ENCODE measurements at places on chromosomes 11 and 22.

GRCh38 chr22:20509344-20510047, 2.1 kb downstream of the MED15 start:
- peak; percentile 54 for DNase-seq

DNA sequence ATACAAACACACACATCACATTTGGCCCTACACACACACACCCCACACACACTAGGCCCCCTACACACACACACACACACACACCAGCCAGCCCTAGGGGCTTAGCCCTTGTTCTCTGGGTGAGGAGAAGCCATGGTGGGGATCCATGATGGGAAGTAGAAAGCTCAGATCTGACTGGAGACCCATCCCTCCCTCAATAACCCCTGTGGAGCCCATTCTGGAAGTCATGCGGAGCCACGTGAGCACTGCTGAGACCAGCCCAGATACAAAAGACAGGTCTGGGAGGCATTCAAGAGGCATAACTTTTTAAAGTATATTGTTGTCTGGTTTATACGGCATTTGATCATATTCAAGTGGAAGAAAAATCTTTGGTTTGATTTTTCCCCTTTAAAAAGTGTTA, 448.5 kb downstream of the SOX6 start:
- DNase-seq: no peak

GRCh38 chr11:79018371-79018849, 422.4 kb downstream of the TENM4 start:
- DNase-seq: peak; percentile 69

- DNase-seq: no peak
Observed at GRCh38 chr11:112889446-112889845, 71.8 kb upstream of the NCAM1 start.

DNA sequence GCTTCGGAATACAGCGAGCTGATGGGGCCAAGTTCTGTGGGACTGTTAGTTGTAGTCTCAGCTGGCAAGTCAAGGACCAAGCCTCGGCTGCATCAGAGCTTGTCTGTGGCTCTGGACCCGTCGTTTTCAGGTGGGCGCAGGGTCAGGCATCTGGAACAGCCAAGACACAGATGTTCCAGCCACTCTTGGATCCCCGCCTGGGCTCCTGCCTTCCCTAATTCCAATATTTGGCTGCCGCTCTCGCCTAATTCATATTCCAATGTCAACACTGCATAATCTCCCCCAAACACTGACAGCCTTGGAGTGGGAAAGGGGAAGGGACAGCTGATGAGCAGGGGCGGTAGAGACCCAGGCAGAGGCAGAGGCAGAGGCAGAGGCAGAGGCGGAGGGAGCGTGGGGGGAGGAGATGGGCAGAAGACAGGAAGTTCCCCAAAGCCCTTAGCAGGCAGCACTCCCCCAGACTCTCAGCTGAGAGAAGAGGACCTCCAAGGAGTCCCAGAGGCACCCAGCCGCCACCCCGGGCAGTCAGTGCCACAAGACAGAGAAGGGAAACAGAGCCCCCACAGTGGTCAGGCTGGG, 49.6 kb upstream of the SLC35C1 start:
- no peak for DNase-seq

DNA sequence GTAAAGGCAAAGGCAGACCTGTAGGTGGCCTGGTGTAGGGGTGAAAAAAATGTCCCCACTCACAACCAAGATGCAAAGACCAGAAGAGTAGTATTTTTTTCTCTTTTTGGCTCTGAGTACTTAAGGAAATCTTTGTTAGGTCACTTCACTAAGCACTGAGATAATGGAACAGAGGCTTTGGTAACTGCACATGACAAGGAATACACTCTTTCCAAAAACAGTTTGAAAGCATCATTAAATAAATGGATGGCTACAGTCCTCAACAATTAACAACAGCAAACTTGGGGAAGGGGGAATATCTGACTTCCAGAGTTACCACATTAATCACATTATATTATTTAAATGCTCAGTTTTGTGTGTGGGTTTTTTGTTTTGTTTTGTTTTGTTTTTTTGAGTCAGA, 26.9 kb upstream of the PGM2L1 start:
- no peak for DNase-seq

- DNase-seq: no peak
Observed at GRCh38 chr11:73237471-73238290, 19.6 kb downstream of the P2RY2 start.

- no peak for DNase-seq
Observed at GRCh38 chr11:118287006-118287405, 17.5 kb upstream of the CD3E start.

DNA sequence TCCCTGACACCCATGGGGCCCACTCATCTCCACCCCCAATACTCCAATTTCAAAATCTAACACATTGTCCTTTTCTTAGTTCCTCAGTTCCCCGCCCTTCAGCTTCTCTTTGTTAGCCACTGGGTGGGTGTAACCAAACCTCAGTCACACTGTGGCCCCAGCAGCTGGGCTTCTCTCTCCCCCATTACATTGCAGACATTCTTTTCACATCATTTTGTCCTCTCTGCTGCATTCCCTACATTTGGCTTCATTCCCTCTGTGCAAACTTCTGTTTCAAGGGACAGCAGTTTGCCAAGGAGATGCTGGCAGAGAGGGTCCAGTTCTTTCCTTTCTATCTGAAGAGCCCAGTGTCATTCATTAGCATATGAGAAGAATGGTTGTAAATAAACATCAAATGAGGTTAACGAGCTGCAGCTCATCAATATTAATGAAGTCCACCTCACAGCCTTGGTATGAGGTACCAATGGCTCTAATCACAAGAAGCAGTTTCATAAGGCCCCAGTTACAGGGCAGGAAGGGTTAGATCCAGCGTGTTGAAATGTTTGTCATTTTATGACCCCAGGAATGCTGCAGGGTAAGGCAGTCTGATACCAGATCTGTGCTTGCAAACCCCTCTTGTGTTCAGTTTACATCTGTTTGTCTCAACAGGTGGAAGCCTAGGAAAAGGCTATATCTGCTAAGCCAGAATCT, 72.3 kb downstream of the ARFGAP2 start:
- DNase-seq: no peak

GRCh38 chr11:28476049-28476448, 367.9 kb downstream of the METTL15 start:
- DNase-seq: no peak

- no peak for DNase-seq
Observed at GRCh38 chr11:61275191-61275590, 19.9 kb downstream of the VWCE start.

DNA sequence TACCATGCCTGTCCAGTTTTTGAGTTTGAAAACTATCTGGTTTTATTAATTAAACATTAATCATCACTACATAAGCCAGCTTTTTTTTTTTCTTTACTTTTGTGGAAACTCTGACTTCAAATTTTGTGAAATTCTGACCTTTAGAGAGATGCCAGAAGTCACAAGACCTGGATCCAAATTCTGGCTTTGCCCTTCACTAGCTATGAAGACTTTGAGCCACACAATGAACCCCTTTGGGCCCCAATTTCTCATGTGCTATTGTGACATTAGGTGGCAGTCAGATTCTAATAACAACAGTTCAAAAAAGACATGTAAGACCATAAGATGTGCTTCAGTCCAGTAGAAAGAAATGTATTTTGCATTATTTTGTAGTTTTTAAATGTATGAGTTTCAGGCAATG, 60.3 kb downstream of the ZC3H12C start:
- no peak for DNase-seq

GRCh38 chr22:43077121-43077877, 11.9 kb downstream of the TTLL1 start:
- DNase-seq: no peak

DNA sequence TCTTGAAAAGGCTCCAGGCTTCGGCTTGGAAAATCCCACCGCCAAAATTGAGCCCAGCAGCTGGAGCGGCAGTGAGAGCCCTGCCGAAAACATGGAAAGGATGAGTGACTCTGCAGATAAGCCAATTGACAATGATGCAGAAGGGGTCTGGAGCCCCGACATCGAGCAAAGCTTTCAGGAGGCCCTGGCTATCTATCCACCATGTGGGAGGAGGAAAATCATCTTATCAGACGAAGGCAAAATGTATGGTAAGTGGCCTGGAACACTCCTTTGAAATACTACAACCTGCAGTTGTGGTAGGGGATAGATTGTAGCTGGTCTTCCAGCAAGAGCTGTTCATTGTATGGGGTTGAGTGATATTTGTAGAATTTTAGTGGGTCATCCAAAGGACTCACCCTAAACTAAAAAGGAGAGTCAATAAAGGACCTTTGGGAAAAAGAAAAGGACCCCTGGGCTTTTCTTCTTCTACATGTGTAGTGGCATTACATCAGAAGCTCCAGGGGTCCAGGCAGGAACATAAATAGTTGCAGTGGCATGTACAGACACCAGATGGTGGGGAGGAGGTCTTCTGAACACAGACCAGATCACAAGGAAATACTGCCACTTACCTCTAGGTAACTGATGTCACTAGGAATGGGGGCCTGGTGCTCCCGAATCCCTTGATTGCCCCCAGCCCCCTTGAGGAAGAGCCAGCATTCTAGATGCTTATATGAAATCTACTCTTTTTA, 90.1 kb downstream of the TEAD1 start:
- no peak for DNase-seq

DNA sequence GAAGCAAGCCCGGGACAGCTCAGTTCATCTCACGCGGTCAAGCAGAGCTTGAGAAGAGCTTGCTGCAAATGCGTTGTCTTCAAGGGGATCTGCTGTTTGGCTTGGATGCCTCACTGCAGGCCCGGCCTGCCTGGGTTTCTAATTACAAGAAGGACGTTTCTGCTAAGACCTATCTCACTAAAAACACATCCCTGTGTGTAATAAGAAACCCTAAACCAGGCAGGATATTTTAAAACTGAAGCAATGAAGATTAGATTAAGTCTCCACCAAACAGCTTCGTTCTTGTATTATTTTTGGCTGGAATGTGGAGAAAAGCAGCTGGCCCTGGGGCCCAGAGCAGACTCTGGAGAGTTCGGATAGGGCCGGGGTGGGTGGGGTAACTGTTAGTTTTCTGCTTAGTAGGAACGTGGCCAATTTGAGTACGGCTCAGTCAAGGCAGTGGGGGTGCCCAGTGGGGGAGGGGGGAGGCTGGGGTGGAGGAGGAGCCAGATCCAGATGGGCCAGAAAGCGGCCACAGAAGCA, 6.0 kb downstream of the PKNOX2 start:
- no peak for DNase-seq

DNA sequence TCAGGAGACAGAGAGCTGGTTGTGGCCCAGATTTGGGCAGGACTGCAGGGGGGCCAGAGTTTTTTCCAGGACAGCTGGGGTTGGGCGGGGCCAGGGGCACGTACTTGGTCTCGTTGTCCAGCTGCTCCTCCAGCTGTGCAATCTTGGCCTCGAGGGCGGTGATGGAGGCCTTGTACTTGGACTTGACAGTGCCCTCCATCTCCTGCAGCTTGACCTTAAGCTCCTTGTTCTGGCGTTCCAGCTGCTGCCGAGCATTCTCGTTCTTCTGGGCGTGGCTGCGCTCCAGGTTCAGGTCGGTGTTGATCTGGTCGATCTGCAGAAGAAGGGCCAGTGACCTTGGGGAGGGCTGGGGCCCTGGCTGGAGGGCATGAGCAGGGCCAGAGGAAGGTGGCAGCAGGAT, 32.1 kb downstream of the APOL1 start:
- DNase-seq: no peak

GRCh38 chr22:30043161-30043560, 37.1 kb upstream of the HORMAD2 start:
- no peak for DNase-seq

- DNase-seq: no peak
Observed at GRCh38 chr11:81888391-81888790, 845.3 kb downstream of the FAM181B start.

GRCh38 chr11:73095613-73096012, 46.5 kb downstream of the FCHSD2 start:
- no peak for DNase-seq

DNA sequence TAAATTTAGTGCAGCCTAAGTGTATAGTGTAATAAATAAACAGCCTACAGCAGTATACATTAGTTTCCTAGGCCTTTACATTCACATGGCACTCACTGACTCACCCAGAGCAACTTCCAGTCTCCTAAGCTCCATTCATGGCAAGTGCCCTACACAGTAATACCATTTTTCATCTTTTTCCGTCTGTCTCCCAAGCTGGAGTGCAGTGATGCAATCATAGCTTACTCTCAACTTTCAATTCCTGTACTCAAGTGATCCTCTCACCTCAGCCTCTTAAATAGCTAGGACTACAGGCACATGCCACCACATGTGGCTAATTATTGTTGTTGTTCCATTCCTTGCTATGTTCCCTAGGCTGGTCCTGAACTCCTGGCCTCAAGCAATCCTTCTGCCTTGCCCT, 54.4 kb downstream of the FCHSD2 start:
- no peak for DNase-seq

- no peak for DNase-seq
Observed at GRCh38 chr22:37310075-37310606, 27.8 kb downstream of the CYTH4 start.

- DNase-seq: no peak
Observed at GRCh38 chr11:24574461-24574860, 77.6 kb downstream of the LUZP2 start.

DNA sequence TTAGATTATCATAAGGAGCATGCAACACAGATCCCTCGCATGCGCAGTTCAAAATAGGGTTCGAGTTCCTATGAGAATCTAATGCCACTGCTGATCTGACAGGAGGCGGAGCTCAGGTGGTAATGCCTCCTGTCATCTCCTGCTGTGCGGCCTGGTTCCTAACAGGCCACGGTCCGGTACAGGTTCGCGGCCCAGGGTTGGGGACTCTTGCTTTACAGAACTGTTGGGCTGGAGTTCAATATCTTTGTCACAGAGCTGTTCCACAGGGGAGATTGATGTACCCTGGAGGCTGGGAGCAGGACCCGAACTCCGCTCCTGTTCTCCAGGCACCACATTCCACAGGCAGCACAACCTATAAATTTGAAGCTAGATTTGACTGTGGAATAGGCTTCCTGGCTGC, 358.1 kb upstream of the NARS2 start:
- no peak for DNase-seq

DNA sequence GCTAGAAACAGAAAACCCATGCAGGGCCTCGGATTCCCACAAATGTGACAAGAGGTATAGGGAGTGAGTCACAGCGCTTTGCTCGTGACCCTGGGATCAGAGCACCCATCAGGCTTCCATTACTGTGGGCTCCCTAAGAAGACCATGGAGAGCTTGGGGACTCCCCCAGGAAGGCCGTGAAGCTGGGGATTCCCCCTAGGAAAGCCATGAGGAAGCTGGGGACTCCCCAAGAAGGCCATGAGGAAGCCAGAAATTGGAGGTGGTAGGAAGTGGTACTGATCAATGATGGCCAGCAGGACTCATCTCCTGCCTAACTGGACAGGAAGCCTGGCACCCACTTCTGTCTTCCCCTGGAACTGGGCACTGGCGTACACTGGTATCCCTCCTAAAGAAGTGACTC, 10.1 kb upstream of the DCPS start:
- peak; percentile 37 for DNase-seq

All from CMK (cell line).